Activated CD4-positive, alpha-beta T cell treated with anti-CD3 and anti-CD28 coated beads, Interleukin-2, amount 50 U/mL, for 16 hours (primary cell): ENCODE measurements at places on chromosomes 5 and 9.

- no peak for DNase-seq
Observed at GRCh38 chr9:7432989-7433388, 366.6 kb downstream of the DMAC1 start.

DNA sequence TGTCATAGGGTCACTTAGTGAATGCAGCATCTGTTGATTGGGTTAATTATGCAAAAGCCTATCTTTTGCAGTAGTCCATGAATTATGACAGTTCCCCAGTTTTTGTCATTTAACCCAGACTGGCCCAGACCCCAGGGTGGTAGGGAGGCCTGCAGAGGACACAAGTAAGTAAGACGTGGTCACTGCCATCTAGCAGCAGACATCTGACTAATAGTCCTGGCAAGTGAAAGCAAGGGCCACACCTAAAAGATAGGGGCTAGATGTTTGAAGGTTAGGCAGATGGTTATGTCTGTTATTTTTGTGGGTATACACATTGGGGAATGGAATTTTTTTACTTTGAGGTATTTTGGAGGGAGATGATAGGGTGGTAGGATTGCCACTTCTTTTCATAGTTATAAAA lies 48.0 kb downstream of the RAB14 start:
- no peak for DNase-seq

DNA sequence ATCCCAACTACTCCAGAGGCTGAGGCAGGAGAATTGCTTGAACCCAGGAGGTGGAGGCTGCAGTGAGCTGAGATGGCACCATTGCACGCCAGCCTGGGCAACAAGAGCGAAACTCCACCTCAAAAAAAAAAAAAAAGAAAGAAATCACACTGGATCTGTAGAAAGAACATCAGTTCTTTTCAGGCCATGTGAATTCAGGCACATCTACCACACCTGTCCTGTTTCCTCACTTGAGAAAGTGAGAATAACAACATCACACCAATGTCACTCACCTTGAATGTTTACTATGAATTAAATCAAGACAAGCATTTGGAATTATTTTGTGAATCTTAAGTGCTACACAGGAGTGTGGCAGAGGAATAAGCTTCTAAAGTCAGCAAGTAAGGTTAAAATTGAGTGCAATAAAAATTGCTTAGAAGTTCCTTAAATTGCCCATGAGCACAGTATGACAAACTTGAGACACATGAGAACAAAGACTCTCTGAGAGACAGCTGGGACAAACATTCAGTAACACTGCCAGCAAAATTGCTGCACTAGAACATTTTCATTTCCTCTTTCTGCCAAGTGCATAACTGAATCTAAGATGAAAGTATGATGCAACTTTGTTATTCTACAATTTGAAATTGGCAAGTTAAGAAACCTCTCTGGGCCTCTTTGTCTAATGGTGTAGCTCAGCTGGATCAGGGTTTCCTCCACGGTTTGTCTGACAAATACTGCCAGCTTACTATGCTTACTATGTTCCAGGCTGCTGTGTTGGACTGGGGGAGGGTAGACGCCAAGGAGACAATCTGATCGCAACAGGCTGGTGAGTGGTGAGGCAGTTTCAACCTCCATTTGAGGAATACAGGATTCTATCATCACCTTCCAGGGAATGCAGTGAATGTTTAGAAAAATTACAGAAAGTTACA lies 1.9 kb upstream of the RIC1 start:
- peak; percentile 77 for DNase-seq

GRCh38 chr9:137294091-137294680 lies 7.9 kb downstream of the NRARP start:
- DNase-seq: peak; percentile 61

DNA sequence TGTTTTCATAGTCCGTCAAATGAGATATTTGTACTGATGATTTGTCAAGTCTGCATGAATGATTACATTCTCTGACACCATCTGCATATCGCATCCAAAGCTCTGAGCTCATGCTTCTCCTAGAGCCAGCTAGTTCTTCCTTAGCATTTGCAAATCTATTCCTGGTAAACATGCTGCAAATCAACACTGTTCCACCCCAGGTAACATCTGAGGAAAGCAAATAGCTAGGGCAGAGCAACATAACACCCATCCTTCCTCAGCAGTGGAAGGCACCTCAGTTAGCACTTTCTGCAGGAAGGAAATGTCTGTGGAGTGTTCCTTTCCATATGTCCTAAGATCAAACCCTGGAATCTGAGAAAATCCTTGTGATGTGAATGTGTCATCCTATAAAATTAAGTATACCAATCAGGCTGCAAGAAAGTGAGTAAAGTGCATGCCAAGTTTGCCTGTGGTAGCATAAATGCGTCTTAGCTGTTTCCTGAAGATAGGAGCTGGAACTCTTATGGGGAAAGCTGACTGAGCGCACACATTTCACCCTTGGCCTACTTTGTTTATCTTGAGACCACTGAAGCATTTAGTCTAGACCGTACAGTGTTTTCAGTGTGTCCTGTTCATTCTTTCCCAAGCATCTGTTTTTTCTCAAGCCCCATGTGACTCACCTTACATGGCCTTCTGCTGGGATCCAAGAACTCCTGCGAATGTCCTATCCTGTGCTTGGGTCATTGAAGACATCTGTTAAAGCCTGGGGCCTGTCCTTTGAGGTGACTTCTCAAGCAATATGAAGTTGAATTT lies 50.9 kb upstream of the STARD4 start:
- no peak for DNase-seq

GRCh38 chr5:129724647-129725046 lies 23.2 kb upstream of the MINAR2 start:
- no peak for DNase-seq

DNA sequence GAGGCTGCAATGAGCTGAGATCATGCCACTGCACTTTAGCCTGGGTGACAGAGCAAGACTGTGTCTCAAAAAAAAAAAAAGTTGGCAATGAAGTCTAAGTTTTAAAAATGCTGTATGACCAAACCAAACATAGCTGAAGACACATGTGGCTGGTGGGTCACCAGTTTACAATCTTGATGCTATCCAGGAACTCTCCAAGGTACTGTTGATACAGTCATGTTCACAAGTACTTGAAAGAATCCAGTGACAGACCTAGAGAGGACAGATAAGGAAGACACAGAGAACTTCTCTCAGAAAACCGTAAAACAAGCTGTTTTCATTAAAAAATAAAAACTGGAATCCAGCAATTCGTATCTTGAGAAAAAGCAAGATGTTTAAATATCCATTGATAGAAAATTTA lies 95.7 kb downstream of the ACTBL2 start:
- no peak for DNase-seq

- no peak for DNase-seq
Observed at GRCh38 chr5:999032-999501, 9.5 kb upstream of the NKD2 start.

DNA sequence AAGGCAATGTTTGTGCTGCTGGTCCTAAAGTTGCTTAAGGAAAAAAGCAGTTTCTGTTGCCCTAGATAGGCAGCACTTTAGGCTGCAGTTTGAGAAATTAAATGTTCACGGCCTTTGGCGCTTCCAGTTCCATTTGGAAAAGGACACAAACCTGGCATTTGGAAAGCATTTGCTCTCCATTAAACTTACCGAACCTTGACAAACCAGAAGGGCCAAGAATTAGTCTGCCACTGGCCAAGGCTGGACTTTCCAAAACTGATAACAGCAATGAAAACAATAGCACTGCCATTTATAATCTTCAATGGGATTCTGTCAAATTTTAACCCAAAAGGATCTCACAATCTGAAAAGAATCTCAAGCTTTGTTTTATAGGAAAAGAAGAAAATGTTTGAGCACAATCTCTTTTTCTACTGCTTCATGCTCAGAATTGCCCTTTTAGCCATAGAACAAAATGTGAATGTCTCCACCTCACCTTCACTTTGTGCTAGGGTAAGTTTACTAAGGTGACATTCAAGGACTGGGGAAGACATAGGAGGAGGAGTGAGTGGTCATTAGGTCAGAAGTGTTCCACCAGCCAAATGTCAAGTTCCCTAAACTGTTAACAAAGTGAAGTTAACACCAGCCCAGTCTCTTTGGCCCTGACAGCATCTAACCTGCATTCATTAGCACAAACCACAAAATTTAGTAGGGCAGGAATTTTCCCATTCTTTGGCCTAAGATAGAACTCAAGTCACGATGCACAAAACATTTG lies 583.4 kb upstream of the DMAC1 start:
- no peak for DNase-seq

GRCh38 chr5:90934091-90934719 lies 375.6 kb downstream of the ADGRV1 start:
- DNase-seq: no peak

GRCh38 chr5:31855134-31856040 lies 216.5 kb downstream of the PDZD2 start:
- DNase-seq: no peak

DNA sequence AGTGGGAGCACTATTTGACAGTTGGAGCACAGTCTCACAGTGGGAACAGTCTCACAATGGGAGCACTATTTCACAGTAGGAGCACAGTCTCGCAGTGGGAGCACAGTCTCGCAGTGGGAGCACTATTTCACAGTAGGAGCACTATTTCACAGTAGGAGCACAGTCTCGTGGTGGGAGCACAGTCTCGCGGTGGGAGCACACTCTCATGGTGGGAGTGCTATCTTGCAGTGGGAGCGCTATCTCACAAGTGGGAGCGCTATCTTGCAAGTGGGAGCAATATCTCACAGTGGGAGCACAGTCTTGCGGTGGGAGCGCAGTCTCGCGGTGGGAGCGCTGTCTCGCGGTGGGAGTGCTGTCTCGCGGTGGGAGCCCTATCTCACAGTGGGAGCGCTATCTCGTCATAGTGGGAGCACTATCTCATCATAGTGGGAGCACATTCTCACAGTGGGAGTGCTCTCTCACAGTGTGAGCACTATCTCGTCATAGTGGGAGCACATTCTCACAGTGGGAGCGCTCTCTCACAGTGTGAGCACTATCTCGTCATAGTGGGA lies 56.1 kb downstream of the MED10 start:
- no peak for DNase-seq

- DNase-seq: no peak
Observed at GRCh38 chr9:76445976-76446375, 13.0 kb upstream of the GCNT1 start.

DNA sequence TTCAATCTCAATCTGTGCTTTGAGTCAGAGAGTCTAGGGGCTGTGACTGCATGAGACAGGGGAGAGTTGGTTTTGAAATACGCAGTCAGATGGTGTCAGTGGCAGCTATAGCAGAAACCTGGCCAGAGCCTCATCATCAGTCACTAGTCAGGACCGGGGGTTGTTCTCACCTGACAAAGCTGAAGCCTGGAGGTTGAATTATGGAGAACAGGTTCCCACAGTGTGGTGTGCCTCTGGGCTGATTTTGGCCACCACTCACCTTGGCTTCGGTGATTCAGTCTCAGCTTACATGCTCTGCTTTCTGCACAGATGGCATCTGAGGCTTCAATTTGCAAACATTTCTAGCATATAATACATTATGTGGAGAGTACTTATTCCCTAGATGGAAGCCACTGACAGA lies 387.3 kb downstream of the YTHDC2 start:
- no peak for DNase-seq

DNA sequence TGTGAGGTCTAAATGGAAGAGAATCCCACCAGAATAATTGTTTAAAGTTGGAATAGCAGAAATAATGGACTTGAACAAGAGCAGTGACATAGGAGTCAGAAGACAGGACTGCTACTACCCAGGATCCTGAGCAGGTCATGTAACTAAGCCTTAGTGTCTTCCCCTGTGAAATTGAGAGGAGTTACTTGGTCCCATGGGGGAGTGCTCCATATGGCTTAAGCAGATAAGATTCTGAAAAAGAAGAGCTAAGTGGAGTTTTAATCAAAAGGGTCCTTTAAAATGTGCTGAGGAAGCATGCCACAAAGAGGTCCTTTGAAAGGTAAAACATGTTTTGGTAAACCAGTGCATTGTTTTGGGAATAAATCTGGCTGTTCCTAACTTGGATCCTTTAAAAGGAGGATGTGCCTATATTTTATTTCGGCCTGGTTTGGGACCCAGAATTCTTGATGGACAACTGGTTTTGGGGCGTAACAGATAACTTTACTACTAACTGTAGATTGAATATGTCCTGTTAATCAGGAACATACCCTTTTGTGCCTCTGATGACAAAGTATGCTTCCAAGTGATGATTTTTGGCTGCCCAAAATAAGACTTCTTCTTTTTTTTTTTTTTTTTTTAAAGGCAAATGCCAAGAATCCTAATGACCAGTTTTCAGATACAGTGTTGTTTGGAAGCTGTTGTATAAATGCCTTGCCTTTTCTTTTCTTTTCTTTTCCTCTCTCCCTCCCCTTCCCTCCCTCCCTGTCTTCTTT lies 5.7 kb downstream of the RCL1 start:
- no peak for DNase-seq

- DNase-seq: peak; percentile 86
Observed at GRCh38 chr5:56610093-56610698, 205.2 kb upstream of the MAP3K1 start.

- peak; percentile 72 for DNase-seq
Observed at GRCh38 chr5:142012792-142013388, at the start of gene GNPDA1. TSS of gene GNPDA1 (minus strand) at chr5:142013027. CDS start at chr5:142012035, 992 bp downstream.

- DNase-seq: no peak
Observed at GRCh38 chr5:92963800-92964199, 617.2 kb downstream of the NR2F1-AS1 start.

DNA sequence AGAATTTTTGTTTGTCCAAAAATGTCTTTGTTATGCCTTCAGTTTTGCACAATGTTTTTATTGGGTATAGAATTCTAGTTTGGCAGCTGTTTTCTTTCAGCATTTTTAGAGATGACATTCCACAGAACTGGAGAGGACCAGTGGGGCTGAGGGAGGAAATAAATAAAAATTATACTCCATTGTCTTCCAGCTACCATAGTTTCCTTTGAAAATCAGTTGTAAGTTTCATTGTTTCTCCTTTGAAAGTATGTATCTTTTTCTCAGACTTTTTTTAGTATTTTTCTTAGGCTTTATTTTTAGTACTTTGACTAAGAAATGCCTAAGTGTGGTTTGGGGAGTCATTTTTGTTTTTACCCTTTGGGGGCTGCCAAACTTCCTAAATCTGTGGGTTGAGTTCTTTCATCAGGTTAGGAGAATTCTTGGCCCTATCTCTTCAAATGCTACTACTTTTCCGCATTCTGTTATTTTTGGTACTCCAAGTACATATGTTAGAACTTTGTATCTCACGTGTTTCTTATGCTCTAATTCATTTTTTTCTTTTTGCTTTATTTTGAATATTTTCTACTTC lies 15.2 kb upstream of the FBLL1 start:
- no peak for DNase-seq

GRCh38 chr5:59583151-59583809 lies 310.2 kb downstream of the PDE4D start:
- no peak for DNase-seq

DNA sequence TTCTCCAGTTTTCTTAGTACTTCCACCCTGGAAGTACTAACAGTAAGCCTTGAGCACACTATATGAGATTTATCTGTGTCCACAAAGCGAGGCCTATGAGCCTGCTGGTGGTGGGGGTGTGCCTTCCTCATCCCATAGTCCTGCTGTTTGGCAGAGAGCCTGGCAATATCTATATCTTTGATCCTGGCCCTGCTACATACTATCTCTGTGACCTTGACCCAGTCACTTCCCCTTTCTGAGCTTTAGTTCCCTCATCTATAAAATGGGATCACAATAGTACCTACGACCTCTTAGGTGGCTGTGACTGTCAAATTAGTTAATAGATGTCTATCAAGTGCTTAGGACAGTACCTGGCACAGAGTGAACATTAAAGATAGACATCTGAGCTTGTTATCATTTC lies 114.6 kb upstream of the SAP30L start:
- DNase-seq: no peak
